ENCODE measurements at places on chromosomes 7 and 10.

DNA sequence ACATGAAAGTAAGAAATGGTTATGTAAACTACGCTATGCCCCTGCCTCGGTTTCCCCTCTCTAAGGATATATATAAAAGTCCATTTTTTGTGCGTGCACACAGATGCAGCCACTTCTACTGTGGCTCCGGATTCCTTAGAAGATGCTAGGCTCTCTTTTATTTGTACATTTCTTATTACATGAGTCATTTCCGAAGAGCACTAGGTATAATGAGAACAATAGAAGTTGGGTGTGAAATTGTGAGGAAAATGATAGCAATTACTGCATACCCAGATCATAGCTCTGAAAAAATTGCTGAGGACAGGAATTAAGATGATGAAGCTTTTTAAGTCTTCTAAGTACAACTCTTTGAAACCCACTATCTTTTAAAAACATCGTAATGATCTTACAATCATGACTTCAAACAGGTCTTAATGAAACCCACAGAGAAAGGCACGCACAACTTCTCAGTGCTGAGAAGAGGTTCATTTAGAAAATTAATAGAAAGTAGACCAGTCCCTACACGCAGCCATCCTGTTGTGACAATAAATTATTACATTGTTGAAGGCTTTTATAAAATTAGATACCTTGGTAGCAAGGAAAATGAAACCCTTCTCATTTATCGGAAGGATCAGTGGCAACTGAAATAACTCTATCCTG lies 96.2 kb upstream of the FGFR2 start:
- DNase-seq = no peak

DNA sequence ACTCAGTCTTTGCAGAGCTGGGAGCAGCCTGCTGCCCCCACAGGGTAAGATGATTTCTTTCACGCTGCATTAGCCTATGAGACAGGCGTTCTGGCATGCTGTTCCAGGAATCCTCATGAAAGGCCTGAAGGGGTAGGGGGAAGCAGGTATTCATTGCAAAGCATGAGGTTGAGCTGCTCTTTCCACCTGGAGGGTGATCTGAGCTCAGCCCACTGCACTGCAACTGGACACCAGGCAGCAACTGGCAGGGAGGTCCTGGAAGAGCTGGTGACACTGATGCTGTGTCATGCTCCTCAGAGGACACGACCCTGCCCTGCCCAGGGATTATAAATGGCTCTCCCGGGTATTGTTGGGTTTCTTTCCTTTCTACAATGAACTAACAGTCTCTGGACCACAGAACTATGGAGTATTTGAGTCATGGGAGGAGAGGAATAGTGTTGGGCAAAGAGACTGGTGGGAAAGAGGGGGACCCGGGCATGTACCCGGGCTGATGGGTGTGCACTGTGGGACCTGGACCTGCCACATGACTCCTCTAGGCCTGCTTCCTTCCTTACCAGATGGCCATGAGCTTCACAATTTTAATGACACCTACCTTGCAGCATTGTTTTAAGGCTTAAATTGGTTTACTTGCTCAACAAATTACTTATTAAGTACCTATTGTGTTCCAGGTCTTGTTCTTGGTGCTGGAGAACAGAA lies 24.3 kb downstream of the SLC25A28 start:
- DNase-seq = no peak

- no peak for DNase-seq
These were observed 60.4 kb downstream of the TPST1 start for GRCh38 chr7:66265566-66265965.

DNA sequence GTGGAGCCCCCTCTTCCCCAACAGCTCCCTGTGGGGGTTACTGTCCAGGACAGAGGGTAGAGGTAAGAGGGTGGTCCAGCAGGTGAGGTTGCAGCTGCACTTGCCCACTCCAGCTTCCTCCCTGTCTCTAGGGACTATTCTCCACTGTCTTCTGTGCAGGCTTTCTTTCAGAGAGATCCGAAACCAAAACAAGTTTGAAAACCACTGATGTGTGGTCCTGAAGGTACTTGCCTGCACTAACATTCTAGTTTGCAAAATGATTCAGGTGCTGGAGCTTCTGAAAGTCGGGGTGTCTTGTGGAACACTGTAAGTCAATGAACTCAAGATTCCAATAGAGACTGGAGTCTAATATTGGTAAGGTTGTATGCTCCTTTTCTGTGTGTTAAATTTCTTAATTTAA lies 63.1 kb downstream of the BLNK start:
- DNase-seq = no peak

DNA sequence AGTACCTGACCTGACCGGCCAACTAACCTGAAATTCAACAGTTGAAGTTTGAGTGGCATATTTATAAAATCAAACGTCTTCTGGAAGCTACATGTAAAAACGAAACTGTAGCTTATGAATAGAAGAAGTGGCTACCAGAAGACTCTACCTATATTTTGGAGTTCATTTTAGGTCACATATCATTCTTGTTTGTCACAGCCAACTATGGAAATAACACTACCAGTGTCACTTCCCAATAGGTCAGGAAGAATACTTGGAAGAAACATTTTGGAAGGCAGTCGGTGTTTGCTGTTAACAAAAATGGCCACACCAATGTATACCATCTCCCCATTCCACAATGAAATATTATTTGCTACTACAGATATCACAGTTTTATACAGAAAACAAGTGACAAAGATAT lies 12.6 kb downstream of the TWIST1 start:
- DNase-seq = no peak

GRCh38 chr10:118523775-118524174 lies 71.7 kb downstream of the PRLHR start:
- no peak for DNase-seq

Data from activated T-helper 9 cell treated with anti-CD3 and anti-CD28 coated beads, Interleukin-2, amount 50 U/mL, for 16 hours (primary cell).